Left cardiac atrium (tissue), 4 donors: ENCODE measurements at places on chromosomes 2 and 18.

DNA sequence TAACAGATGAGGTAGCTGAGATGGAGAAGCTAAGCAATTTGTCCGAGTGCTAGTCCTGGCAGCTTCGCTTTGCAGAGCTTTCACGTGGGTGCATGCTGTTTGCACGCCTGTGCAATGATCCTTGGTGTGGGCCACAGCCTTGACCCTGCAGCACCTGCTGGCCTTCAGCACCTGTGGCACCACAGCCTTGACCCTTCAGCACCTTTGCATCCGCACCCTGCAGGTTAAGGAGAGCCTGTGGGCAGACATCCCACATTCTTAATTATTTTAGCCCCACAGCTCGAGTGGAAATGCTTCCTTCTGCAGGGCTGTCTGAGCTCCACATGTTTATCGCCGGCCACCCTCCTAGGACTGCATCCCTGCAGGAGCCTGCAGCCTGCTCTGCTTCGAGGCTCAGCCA, 19.3 kb downstream of the NCK2 start:
- DNase-seq, result no peak

GRCh38 chr2:60136913-60137312, 416.5 kb downstream of the BCL11A start:
- DNase-seq, result no peak

DNA sequence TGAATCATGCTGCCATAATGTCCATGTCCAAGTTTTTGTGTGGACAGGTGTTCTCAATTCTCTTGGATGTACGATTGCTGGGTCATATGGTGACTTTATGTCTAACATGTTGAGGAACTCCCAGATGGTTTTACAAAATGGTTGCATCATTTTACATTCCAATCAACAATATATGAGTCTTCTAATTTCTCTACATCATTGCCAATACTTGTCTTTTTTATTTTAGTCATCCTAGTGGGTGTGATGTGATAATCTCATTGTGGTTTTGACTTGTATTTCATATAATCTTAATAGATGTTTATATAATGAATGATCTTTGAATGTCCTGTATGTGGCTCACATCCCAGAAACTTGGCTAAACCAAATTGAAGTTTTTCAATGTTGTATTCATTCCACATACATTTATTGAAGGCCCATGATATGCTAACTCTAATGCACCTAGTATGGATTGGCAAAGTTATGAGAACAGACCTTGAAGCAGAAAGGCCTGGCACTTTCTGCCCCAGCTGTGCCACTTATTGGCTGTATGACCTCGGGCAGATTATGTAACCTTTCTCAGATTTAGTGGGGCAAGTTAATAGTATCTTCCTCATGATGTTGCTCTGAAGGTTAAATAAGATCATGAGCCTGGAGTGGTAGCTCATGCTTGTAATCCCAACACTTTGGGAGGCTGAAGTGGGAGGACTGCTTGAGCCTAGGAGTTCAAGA, 205.4 kb downstream of the RAB3GAP1 start:
- DNase-seq, result no peak

- DNase-seq, result no peak
Observed at GRCh38 chr18:42882122-42882521, 233.4 kb downstream of the RIT2 start.
